Activated T-helper 17 cell treated with anti-CD3 and anti-CD28 coated beads, Interleukin-2, amount 50 U/mL, for 72 hours (primary cell): ENCODE measurements at places on chromosomes 5 and 9. TPM values are rescaled to one million over a fixed set of nuclear protein-coding genes. Genes with fewer than 3 reads are reported as not detected.

Gene TAF11L10
- total RNA-seq = not detected

- ATAC-seq = no peak
Measured at GRCh38 chr5:38607930-38608564, 51.6 kb upstream of the LIFR start.

Gene GTF3C4
- total RNA-seq = 13.0 TPM

Gene FOXD4L3
- 0.16 TPM for total RNA-seq

Gene MCIDAS
- total RNA-seq = not detected

- no peak for ATAC-seq
Measured at GRCh38 chr5:118466418-118466817, 521.9 kb downstream of the DTWD2 start.

Gene PRKAA1
- total RNA-seq = 39.2 TPM

Gene PCDHGB1
- total RNA-seq = not detected

GRCh38 chr5:123099514-123100151 is 10.6 kb downstream of the PRDM6 start:
- ATAC-seq = peak; percentile 14

GRCh38 chr5:143771602-143772001 is 40.4 kb upstream of the HMHB1 start:
- no peak for ATAC-seq

- ATAC-seq = no peak
Measured at GRCh38 chr9:106653213-106653612, 209.8 kb upstream of the ZNF462 start.

DNA sequence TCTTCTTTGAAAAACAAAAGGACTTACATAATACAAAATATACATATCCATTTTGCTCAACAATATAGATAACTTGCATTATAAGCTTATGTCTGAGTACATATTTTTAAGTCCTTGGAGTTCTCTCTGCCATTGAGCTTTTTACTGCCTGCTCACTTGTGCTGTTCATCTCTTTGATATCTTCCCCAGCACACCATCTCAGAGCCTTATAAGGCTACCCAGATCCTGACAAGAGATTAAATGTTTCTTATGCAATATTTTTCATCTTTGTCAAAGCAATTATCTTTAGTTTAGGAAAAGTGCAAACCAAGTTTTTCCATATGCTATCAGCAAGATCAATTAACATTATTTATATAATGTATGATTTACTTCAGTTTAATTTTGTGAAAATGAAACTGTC is 60.7 kb upstream of the ITGA1 start:
- ATAC-seq = no peak

DNA sequence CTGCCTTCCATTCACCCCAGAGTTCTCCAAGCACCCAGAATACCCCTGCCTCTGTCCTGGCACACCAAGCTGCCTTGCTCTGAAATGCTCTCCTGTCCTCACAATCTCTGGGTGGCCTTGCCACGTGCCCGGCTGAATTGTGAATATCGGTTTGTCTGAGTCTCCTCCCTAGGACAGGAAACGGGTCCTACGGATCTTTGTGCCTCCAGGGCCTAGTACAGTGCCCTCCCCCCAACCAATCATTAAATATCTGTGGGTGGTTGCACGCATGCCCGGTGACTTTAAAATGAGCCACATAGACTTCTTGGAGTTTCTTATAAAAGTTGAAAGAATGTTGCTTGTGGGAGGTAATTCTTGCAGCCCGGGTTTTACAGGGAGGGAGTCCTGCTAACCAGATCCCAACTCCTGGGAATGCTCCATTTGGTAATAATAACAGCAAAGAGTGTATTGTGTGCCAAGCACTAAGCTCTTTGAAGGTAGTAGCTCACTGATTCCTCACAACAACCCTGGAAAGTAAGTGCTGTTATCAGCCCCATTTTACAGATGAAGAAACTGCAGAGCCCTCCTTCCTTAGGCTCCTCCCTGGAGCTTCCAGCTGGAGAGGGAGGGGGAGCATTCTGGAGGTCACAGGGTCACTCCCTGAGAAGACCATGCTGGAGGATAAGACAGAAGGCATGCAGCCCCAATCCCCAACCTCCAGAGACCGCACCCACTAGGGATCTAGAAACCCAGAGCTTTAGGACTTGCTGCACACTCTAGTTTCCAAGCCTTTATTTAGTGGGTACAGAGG is 23.4 kb downstream of the URM1 start:
- ATAC-seq = no peak

Gene GEMIN5
- total RNA-seq = 27.6 TPM

Gene UBLCP1
- 24.7 TPM for total RNA-seq

DNA sequence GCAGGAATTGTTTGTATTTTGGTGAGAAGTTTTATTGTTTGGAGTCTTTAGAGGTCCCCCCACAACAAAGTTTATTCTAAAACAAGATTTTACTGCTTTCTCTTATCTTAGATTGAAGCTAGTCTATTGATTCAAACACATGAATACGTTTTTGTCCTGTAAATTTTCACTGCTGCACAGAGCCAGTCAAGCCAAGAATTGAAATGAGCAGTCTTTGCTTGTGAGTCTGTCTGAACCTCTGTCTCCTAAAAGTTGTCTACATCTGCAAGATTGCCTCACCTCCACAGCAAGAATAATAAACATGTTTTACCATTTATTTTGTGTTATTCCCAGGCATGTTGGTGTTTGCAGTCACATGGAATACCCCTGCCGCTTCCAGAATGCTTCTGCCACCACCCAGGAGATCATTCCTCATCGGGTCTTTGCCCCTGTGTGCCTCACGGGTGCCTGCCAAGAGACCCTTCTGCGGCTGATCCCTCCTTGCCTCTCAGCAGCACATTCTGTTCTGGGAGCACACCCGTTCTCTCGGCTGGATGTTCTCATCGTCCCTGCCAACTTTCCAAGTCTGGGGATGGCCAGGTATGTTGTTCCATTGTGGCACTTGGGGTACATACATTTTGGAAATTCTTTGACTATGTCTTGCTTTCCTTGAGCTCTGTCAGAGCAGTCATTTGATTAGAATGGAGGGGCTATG is 74.1 kb downstream of the AOPEP start:
- no peak for ATAC-seq

- no peak for ATAC-seq
Measured at GRCh38 chr9:112013266-112013665, 116.7 kb downstream of the UGCG start.

Gene EXD3
- total RNA-seq = 10.0 TPM

- ATAC-seq = no peak
Measured at GRCh38 chr5:171308453-171309275, at the start of gene TLX3. Gene TLX3, plus strand, starts transcription at chr5:171309248. Its CDS starts 118 bp downstream, at chr5:171309366.

Gene PCDHB9
- total RNA-seq = not detected

- ATAC-seq = no peak
Measured at GRCh38 chr9:135255841-135256580, 168.5 kb downstream of the OLFM1 start.

Gene RFK
- 7.9 TPM for total RNA-seq
